ENCODE measurements at places on chromosomes 12 and 14. TPM values are rescaled to one million over a fixed set of nuclear protein-coding genes. Genes with fewer than 3 reads are reported as not detected.

- peak; percentile 74 for DNase-seq
Observed at GRCh38 chr12:98424726-98425401, 90.5 kb upstream of the TMPO start.

DNA sequence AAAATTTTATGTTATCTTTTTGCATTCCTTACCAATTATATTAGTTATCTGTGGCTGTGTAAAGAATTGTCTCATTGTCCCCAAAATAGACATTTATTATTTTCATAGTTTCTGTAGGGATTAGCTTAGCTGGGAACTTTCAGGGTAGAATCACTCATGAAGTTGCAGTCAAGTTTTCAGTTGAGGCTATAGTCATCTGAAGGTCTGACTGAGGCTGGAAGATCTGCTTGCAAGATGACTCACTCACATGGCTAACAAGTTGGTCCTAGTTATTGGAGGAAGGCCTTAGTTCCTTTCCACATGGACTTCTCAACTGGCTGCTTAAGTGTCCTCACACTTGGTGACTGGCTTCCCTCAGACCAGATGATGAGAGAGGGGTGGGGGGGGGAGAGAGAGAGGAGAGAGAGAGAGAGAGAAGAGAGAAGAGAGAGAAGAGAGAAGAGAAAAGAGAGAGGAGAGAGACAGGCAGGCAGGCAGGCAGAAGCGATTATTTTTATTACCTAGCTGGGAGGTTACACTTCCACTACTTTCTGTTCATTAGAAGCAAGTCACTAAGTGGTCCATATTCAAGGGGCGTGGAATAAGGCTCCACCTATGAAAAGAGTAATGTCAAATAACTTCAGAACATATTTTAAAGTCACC lies 6.4 kb downstream of the AP5M1 start:
- no peak for DNase-seq

- no peak for DNase-seq
Observed at GRCh38 chr14:100079726-100080005, 14.4 kb downstream of the EVL start.

GRCh38 chr14:49581209-49582112 lies 4.7 kb downstream of the RPS29 start:
- DNase-seq = no peak

DNA sequence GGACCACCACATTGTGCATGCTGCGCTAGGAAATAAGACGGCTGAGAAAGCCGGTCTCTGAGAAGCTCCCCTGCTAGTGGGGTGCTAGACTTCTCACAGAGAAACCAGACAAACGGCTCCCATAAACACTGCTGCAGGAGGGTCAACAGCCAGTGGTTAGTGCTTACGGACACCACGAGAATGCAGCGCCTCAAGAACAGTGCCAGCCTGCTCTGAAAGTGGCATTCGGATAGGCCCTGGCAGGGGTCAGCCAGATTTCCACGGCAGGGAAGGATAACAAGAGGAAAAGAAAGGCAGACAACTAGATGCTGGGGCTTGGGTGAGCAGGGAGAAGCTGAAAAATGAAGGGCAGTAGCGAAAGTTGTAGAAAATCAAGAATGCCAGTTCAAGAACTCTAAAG lies 26.4 kb downstream of the PPTC7 start:
- no peak for DNase-seq

DNA sequence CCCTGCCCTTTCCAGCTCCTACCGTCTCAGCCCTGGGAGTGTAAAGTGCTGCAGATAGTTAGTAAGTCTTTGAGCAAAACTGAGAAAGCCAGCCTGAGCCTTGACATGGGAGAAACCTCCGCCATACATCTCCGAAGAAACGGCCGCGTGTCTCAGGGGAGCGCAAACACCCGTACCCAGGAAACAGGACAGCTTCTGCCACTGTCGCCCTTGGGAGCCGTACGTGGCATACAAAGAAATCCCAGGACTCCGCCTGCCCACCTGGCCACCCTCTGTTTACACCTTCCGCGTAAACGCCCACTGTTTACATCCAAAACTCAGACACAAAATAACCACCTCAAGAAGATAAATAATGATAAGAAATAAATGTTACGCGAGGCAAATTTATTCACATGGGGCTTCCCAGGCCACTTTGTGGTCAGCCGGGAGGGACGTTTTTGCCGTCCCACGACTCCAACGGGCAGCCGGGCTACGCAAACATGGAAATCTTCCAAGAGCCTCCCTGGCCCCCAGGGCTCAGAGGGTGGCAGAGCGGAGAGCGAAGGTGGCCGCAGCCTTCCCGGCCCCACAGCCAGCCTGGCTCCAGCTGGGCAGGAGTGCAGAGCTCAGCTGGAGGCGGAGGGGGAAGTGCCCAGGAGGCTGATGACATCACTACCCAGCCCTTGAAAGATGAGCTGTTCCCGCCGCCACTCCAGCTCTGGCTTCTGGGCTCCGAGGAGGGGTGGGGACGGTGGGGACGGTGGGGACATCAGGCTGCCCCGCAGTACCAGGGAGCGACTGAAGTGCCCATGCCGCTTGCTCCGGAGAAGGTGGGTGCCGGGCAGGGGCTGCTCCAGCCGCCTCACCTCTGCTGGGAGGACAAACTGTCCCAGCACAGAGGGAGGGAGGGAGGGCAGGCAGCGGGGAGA lies at the start of gene BDKRB2:
TSS of gene BDKRB2 (plus strand) at position 689 of the 908 bp plus-strand sequence. CDS start 32,269 bp downstream, outside the sequence.
- peak; percentile 88 for DNase-seq

DNA sequence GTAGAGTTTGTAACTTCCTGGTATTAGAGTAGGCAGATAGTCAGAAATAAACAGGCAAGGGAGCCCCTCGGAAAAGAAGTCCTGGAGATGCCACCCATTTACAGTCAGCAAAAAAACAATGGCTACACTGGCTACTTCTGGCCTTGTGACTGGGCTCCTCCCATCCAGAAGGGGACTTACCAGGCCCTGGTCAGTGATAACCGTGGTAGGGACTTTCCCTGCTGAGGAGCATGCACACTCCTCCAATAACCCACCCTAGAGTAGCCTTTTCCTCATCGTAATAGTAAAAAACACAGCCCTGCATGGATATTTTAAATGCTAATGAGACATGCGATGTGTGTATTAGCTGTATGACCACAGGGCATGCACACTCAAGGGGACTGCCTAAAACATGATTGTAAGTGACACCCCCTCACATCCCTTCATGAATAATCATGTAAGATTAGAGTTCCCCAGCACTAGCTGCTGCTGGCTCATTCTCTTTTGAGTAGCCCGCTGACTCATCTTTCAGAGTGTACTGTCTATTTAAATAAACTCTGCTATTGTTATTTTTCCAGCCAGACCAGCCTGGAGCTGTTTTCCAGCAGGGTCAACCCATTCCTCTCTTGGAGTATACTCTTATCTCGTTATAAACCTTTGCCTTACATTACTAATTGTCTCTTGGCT lies 413.8 kb upstream of the TMTC1 start:
- DNase-seq = no peak

GRCh38 chr14:53022593-53022992 lies 71.7 kb upstream of the FERMT2 start:
- DNase-seq = no peak

DNA sequence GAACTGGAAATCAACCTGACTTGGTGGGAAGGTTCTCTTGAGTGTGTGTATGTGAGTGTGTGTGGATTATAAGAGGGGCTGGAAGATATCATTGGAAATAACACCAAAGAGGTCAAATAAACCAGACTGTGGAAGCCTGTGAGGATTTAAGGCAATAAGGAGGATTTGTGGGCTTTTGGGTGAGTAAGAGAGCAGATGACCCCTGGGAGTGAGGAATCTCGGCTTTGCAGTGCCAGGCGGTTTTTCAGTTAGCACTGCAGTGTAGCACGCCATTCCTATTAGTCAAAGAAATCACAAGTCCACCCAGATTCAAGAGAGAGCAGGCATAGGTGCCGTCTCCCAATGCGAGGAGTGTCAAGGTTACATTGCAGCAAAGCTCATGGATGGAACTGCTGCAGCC lies 63.3 kb downstream of the CALM1 start:
- no peak for DNase-seq

DNA sequence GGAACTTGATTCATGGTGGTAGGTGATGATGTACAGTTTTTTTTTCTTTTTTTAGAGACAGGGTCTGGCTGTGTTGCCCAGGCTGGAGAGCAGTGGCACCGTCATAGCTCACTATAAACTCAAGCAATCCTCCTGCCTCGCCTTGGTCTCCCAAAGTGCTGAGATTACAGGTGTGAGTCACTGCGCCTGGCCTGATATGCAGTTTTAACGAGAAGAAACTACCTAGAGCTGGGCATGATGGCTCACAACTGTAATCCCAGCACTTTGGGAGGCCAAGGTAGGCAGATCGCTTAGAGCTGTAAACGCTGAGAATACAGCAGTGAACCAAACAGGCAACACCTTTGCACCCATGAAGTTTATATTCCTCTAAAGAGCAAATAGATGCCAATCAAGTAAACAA lies 13.0 kb upstream of the VPS37B start:
- no peak for DNase-seq

- peak; percentile 11 for DNase-seq
Observed at GRCh38 chr14:83594874-83595273, 1935.1 kb upstream of the FLRT2 start.

DNA sequence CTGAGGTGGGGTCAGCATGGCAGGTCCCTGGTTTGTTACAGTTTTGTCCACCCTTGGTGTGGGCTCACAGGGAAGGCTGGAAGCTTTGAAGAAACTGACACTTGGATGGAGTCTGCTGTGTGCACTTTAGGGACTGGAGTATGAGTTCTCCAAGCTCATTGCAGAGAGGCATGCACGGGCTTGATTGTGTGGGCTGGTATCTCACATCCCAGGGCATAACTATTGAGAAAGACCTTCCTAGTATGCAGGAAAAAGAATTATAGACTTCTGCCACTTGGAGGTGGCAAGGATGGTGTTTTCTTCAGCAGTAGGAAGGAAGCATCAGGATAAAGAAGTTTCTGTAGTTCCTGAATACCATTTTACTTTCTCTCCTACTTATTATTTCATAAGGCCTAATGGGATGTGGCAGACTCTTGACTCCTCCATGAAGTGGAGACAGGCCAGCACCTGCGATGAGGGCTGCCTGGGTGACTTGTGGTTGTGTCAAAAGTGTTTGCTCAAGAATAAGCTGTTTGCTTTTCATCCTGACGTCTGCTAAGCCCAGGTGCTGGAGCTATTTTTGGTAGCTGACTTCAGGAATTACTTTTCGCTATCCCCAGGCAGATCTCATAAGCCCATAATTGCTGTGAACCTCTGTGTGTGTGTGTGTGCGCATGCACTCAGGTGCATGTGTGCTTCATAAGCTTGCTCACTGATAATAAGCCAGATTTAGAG lies 125.8 kb downstream of the KTN1 start:
- no peak for DNase-seq

DNA sequence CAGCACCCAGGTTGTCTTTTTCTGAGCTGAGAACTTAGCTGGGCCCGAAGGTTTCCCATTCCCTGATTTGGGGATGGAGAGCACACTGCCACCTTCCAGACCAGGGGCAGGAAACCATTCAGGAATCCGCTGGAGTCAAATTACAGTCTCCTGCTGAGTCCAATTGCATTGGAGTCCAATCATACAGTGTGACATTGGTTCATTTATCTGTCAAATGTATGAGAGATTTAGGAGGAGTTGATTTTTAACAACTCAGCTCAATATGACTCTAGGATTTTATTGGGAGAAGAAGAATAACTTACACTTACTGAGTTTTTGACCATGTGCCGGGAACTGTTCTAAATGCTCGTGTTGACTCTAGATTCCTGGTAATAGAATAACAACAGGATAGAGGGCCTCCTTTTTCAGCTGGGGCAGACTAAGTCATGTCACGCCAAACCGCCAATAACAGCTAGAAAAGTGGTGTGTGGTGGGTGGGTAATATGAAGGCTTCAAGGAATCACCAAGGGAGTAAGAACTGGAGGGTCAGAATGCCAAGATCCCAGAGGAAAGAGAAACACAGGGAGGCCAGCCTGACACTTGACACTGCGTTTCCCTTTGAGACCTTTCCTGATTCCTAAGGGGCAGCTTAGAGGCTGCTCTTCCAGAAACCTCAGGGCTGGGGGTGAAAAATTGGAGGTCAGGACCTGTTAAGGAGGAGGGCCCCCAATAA lies 11.5 kb downstream of the SYNDIG1L start:
- peak; percentile 77 for DNase-seq

DNA sequence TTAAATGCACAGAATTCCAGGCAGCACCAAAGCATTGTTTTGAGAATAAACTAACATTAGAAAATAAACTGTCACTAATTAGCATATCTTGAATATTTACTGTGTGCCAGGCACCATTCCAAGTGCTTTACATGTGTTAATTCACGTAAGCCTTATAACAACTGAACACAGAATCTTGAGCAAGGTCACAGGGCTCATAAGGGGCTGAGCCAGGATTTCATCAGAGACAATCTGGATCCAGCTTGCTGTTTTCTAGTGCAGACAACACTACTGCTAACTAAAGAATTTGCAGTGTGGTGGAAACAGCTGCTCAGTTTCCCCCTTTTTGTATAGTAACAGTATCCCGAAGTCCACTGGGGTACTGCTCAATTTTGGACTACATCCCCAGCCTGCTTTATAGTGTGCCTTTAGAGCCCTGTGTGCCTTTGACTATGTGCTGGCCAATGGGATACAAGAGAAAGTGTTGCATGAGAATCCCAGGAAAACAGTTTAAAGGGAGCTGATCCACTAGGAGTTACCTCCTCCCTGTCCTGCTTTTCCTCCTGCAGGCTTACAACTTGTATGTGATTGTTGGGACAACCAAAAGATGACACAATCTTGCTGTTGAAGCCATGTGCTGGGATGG lies 36.0 kb upstream of the RMST start:
- no peak for DNase-seq

GRCh38 chr12:110001596-110001995 lies 2.4 kb downstream of the ANKRD13A start:
- no peak for DNase-seq

CIT gene
- 98.5 TPM for total RNA-seq

PSME1 gene
- total RNA-seq = 37.5 TPM

LMO3 gene
- 54.3 TPM for total RNA-seq

MGP gene
- total RNA-seq = not detected

STAC3 gene
- total RNA-seq = 5.1 TPM

KRT3 gene
- total RNA-seq = not detected

CCDC92 gene
- 4.8 TPM for total RNA-seq

CD27 gene
- total RNA-seq = 0.43 TPM

KLRC1 gene
- total RNA-seq = not detected

All from neural progenitor cell (in vitro differentiated cells).